Stimulated activated CD8-positive, alpha-beta memory T cell treated with anti-CD3 and anti-CD28 coated beads, Interleukin-15, amount 100 ng/mL, for 24 hours (primary cell): ENCODE measurements at places on chromosomes 3 and 15.

DNA sequence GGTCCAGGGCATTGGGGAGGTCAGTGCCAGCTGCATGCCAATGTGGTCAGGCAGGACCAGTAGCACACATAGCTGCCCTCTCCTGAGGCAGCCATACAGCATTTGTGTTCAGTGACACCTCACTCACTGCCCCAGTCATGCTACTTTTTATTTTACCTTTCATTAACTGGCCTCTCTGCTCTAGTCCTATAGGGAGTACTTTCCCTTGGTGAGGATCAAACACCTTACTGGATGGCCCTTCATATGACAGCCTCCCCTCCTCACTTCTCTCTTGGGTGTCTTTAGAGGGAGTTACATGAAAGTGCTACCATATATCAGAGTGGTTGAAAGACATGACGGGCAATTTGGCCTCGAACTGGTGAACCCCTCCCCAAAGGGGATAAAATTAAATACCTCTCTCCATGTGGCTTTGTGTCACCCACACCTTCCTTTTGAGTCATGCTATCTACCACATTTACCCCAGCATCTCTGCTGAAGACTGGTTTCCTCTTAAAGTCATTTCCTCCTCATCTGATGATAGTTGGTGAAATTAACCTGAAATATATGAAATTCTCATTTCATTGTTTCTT is 17.6 kb downstream of the RLBP1 start:
- DNase-seq, result no peak

DNA sequence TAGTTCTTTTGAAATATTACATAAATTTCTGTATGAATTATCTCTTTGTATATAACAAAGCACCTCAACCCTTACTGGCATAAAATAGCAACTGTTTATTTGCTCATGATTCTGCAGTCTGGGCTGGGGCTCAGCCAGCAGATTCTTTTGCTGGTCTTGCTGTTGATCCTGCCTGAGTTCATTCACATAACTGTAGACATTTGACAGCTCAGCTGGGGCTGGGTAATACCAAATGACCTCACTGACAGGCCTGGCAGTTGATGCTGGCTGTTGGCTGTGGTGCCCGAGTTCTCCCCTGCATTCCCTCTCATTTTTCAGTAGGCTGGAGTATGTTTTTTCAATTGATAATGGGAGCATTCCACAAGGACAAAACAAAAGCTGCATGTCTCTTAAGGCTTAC is 449.9 kb upstream of the GOLIM4 start:
- no peak for DNase-seq

- no peak for DNase-seq
Measured at GRCh38 chr15:66253418-66254088, at the start of gene MEGF11. MEGF11 (minus strand) TSS chr15:66253750; CDS start chr15:66128403, 125,347 bp downstream.

DNA sequence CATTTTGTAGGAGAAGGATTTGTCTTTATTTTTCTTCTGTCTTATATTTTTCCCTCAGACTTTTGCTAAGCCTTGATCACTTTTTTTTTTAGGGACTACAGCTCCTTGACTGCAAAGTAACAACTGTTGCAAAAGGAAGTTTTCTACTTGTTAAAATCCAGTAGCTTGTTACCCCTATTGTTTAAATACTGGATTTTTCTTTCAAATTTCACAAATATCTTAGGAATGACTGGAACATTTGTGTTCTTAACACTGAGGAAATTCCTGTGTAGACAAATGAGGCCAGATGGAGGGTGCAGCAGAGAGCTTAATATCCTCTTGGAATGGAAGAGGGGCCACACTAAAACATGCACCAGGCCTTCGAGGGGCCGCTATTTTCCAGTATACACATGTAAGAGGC is 3.2 kb upstream of the PGPEP1L start:
- no peak for DNase-seq

DNA sequence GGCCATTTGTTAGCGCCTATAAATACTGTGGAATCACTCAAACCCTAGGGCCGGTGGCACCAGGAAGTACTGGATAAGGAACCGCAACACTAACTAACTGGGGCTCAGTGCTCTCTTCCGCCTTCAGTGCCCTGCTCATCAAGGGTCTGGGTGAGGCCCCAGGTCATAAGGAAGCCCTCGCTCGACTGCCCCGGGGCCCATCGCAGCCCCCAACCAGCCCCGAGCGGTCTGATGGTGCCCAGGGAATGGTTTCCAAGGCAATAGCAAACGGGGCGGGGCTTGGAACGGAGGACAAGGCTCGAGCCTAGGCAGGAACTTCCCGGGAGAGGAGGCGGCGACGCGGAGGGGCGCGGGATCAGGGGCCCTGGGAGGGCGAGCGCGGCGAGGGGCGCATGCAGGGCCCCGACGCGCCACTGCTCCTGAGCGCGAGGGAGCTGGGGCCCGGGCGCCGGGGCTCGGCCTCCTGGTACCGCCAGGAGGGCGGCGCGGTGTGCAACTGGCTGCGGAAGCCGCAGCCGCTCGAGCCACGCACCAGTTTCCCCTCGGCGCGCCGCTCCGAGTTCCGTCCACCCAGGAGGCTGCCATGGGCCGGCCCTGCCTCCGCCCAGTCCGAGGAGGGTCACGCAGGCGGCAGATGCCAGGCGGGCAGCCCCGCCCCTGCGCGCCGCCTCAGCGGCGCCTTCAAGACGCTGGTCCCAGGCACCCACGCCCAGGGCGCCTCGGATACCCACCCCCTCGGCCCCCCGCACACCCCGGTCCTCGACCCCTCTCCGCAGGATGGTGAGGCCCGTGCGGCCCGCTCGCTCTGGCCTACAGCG is at the start of gene TTLL3:
TSS of gene TTLL3 (plus strand) at position 648 of the 818 bp plus-strand sequence. CDS start 400 bp downstream, outside the sequence.
- no peak for DNase-seq

GRCh38 chr15:31013863-31014607 is 22.6 kb upstream of the MTMR10 start:
- DNase-seq, result no peak

GRCh38 chr3:191313296-191313695 is 15.9 kb upstream of the CCDC50 start:
- no peak for DNase-seq

- DNase-seq, result no peak
Measured at GRCh38 chr3:171301002-171301401, 159.2 kb downstream of the TNIK start.

DNA sequence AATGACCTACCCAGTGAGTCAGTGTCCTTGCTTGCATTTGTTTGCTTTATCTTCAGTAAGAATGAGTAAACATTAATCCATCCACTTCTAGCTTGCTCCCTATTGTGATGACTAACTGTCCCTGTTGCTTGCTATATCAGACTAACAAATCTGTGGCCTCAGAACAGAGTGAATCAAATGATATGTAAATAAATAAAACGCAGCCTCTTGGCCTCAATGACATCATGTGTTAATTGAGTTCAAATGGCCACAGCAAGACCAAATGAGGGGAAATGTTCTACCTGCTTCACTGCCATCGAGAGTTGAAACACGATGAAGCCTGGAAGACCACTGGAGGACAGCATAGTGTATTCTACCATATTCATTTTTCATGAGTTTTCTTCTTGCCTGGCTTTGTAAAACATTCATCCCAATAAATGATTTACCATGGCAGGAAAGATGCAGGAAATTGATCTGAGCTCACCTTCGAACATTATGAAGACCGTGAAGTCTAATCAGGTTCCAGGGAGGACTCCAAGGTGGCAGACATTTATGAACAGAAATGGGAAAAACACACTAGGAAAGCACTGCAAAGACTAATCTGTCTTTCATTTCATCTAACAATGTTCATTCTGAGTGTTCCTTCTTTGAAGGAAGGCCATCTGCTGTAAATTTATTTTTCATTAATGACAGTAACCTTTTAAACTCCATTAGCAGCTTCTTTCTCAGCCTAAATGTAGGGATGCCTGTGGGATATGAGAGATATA is 1144.5 kb downstream of the TUSC7 start:
- no peak for DNase-seq

DNA sequence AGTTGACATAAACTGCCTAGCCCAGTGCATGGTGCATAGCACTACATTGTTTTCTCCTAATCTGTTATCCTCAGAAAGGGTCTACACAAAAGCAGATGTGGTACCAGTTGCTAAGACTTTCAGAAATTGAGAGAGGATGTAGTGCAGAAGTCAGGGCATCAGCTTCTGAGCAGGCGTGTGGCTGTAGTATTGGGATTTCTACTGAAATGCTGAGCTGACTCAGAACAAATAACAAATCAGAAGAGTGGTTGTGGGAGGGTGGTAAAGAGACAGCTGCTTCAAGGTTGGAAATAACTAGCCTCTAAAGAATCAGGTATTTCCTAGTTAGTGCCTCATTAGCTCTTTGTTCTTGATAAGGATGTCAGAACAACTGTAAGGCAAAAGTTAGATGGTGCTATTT is 161.3 kb downstream of the AKAP13 start:
- no peak for DNase-seq

- DNase-seq, result no peak
Measured at GRCh38 chr3:61559136-61559731, 2.1 kb upstream of the PTPRG start.

DNA sequence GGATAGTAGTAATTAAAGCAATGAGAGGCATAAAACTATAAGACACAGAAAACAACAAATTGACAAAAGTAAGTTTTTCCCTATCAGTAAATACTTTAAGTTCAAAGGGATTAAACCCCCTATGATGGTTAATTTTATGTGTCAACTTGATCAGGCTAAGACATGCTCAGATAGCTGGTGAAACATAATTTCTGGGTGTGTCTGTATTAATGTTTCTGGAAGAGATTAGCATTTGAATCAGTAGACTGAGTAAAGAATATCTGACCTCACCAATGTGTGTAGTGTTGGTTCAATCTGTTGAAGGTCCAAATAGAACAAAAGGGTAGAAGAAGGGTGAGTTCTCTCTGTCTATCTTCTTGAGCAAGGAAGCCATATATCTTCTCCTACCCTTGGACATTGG is 283.3 kb upstream of the GRM7 start:
- DNase-seq, result no peak

DNA sequence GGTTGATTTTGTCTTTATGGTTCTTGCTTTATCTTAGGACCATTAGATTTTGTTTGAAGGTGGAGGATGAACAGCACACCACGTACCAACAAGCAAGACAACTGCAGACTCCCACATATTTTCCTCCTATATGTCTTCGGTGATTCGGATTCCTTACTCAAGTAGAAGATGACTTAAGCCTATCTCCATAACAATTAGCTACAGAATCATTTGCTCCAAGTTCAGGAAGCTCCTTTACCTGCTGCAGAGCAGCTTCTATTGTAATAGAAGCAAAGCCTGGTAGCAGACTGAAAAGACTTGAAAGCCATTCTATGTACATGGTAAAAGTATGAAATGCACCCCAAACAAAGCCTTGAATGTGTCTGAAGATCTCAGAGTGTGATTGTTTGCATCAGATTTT is 229.0 kb downstream of the SOX2 start:
- no peak for DNase-seq

GRCh38 chr3:162978136-162978535 is 1481.5 kb downstream of the OTOL1 start:
- DNase-seq, result no peak

- no peak for DNase-seq
Measured at GRCh38 chr3:124780761-124781475, 50.7 kb downstream of the UMPS start.

GRCh38 chr15:80455668-80456442 is 51.7 kb downstream of the ARNT2 start:
- peak; percentile 20 for DNase-seq
